ENCODE measurements at places on chromosomes 1 and 21.
A peak's percentile ranks its signal among the peaks of the same experiment; 100 is the strongest.

GRCh38 chr1:56508523-56508983 is 70.8 kb downstream of the PLPP3 start:
- DNase-seq, result no peak

GRCh38 chr1:108850929-108851328 is 6.0 kb downstream of the AKNAD1 start:
- no peak for DNase-seq

DNA sequence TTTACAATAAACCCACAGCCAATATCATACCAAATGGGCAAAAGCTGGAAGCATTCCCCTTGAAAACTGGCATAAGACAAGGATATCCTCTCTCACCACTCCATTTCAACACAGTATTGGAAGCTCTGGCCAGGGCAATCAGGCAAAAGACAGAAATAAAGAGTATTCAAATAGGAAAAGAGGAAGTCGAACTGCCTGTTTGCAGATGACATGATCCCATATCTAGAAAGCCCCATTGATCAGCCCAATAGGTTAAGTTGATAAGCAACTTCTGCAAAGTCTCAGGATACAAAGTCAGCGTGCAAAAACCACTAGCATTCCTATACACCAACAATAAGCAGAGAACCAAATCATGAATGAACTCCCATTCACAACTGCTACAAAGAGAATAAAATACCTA is 235.5 kb downstream of the DPYD start:
- DNase-seq, result no peak

GRCh38 chr21:23542097-23542496 is 2065.2 kb downstream of the MRPL39 start:
- DNase-seq, result no peak

GRCh38 chr1:85319491-85319890 is 43.1 kb upstream of the BCL10 start:
- DNase-seq, result no peak

- DNase-seq, result peak; percentile 73
Observed at GRCh38 chr1:159197561-159198557, 6.8 kb upstream of the ACKR1 start.

DNA sequence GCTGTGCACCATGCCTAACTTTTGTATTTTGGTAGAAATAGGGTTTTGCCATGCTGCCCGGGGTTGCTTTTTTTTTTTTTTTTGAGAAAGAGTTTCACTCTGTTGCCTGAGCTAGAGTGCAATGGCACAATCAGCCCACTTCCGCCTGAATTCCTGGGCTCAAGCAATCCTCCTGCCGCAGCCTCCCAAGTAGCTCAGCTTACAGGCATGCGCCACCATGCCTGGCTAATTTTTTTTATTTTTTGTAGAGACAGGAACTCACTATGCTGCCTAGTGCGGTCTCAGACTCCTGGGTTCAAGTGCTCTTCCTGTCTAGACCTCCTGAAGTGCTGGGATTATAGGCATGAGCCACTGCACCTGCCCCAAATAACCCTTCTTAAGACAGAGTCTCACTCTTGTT is 153.5 kb downstream of the SLC45A1 start:
- DNase-seq, result no peak

DNA sequence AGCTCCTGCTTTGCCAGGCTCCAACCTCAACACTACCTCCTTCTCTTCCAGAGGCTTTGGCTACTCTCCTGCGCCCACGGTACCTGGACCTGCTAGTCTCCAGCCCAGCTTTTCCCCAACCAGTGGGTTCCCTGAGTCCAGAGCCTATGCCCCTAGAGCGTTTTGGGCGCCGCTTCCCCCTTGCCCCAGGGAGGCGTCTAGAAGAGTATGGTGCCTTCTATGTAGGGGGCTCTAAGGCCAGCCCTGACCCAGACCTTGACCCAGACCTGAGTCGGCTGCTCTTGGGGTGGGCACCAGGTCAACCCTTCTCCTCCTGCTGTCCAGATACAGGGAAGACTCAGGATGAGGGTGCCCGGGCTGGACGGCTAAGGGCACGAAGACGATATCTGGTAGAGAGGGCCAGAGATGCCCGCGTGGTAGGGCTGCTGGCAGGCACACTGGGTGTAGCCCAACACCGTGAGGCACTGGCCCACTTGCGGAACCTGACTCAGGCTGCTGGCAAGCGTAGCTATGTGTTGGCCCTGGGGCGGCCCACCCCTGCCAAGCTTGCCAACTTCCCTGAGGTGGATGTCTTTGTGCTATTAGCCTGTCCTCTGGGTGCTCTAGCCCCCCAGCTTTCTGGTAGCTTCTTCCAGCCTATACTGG is 1.6 kb downstream of the DPH2 start:
- no peak for DNase-seq

All from DND-41 (cell line).